ENCODE measurements at places on chromosomes 7 and 10. TPM values are rescaled to one million over a fixed set of nuclear protein-coding genes. Genes with fewer than 3 reads are reported as not detected.

DNA sequence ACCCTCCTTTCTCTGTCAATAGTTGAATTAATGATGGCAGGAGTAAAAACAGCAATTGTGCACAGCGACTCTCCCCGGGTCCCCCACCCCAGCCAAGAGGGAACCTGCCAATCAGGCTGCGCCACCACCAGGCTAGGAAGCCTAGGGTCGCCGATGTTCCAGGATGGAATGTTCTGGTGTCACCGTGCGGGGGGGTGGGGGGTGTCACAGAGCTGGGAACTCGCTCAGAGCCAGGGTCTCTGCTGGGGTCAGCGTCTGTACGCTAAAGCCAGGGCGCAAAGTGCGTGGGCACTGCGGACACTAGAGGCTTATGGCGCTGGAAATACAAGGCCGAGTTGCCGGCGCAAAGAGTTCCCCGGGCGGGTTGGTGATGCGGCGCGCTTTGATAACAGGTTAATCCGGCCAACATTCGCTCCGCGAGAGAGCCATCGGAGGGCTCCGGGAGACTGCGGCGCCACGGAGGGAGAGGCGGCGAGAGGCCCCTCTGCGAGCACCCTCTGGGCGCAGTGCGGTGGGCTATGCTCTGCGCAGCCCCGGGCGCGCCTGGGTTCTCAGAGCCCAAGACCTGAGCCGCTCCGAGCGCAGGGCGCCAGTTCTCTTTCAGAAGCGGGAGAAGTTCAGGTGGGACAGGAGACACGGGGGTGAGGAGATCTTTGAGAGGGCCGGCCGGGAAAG is 192.3 kb downstream of the EMX2 start:
- DNase-seq: no peak

GRCh38 chr10:69902835-69903535 is 101.3 kb downstream of the COL13A1 start:
- DNase-seq: no peak

- no peak for DNase-seq
Observed at GRCh38 chr7:145957160-145957890, 159.3 kb upstream of the CNTNAP2 start.

DNA sequence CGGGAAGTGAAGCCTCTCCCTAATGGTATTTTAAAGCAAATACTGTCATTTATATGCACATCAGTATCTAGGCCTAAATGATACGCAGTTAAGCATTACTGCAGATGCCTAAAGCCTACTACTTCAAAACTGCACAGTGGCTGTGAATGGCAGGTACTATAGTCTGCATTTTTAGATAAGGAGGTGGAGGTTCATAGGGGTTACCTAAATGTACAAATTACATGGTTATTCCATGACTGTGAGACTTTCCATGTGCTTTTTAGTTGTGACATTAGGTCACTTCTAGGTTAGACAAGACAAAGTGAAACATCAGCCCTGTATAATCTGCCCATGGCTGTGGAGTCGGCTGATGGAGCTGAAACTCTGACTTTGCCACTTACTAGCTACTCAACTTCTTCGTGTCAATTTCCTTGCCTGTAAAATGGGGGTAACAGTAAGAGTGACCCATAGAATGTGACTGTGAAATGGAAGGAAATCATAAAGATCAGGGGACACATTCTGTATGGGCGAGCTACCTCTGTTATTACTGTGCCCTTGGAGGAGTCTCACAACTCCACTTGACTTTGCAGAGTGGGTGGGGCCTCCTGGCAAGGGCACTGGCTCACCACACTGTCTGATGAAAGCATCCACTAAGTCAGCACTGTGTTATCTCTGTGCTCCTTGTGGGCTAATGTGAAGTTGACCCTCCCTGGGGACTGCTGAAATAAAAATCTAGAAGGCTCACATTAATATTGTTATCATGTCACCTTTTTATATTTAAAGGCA is 239.4 kb downstream of the TNS3 start:
- DNase-seq: no peak

GRCh38 chr10:133388973-133389818 is 4.8 kb upstream of the MTG1 start:
- DNase-seq: peak; percentile 77

DNA sequence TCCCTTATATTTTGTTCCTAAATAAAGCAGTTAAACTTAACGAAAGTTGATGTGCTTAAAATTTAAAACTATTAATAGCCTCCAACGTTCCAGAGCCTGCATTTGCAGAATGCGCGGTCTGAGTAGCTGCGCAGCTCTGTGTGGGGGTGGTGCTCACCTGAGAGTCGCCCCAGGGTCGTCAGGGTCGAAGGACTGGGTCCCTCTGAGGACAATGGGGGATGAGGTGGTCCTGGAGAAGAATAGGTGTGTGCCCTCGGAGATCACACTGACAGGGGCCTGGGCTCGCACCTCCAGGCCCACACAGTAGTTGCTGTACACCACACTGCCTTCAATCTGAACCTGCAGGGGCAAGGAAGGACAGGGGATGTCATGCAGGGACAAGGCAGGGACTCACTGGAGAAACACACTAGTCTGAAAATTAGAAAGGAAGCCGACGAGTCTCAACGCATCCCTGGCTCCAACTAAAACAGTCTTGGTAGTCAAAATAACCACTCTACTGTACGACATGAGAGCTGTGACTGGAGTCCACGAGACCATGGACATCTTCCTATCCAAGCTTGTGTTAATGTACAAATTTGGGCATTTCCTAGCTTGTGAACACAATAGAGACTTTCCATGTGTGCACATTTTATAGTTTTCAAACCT is 54.4 kb downstream of the PKD1L1 start:
- DNase-seq: no peak

MBL2 gene
- not detected for total RNA-seq

DNA sequence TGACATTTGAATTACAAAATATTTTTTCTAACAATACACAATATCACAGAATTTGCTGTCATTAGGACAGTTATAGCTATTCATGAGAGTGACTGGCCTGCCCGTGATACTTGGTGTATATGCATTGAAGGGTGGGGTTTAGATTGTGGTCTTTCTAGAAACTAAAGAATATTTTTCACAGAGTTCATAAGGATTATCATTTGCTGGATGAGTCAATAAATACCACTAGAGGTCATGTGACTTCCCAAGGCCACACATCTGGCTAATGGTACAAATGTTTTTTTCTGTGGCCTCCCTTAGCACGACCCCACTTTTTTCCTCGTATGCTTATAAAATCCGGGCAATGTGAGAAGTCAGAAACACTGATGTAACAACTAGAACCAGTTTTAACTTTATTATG is 5.2 kb downstream of the OPTN start:
- no peak for DNase-seq

- DNase-seq: no peak
Observed at GRCh38 chr7:42193471-42194129, 43.4 kb downstream of the GLI3 start.

HMX3 gene
- total RNA-seq: 0.45 TPM

GRCh38 chr10:78301481-78301880 is 267.8 kb downstream of the RPS24 start:
- no peak for DNase-seq

All from activated CD8-positive, alpha-beta T cell treated with anti-CD3 and anti-CD28 coated beads for 36 hours (primary cell).